ENCODE measurements at places on chromosomes 13 and 19. TPM values are rescaled to one million over a fixed set of nuclear protein-coding genes. Genes with fewer than 3 reads are reported as not detected.

Gene ZNF681
- 10.4 TPM for total RNA-seq

Gene IER2
- 165 TPM for total RNA-seq

Gene CEACAM20
- total RNA-seq, result not detected

Gene NCAN
- 1.5 TPM for total RNA-seq

Gene CGB8
- total RNA-seq, result not detected

Gene CALR3
- 0.44 TPM for total RNA-seq

DNA sequence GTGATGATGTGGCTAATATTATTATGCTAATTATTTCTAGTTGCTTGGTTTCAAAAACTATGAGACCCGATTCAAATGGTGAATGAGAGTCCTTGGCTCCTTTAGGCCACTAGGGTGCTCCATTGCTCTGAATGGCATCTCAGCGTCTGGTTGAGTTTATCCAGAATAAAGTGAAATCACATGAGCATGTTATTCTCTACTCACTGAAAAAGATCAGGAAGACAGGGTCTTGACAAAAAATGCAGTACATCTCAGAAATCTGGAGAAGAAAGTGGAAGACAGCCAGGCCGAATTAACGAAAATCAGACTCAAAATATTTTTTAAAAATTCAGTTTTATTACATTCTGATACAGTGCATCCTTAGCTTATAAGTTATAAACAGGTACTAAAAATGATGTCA is 516.2 kb downstream of the MYO16 start:
- DNase-seq, result no peak

- no peak for DNase-seq
These were observed 519 bp downstream of the PTPRS start for GRCh38 chr19:5339950-5340636.

DNA sequence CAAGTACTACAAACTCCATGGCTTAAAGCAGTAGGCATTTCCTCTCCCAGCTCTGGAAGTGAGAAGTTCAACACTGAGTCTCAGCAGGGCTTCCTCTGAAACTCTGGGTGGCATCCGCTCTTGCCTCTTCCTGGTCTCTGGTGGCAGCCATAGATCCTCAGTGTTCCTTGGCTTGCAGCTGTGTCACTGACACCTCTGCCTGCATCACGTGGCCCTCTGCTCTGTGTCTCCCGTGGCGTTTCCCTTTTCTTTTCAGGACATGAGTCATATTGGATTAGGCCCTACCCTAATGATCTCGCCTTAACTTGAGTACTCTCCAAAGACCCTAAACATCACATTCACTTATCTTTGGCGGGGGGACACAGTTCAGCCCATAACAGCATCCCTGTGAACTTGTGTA is 466.7 kb downstream of the MYO16 start:
- DNase-seq, result no peak
